Activated CD4-positive, alpha-beta T cell treated with anti-CD3 and anti-CD28 coated beads, Interleukin-2, amount 50 U/mL, for 1 hour (primary cell): ENCODE measurements at places on chromosomes 6 and 20.

- DNase-seq: no peak
Measured at GRCh38 chr6:47352194-47352920, 42.7 kb upstream of the TNFRSF21 start.

GRCh38 chr6:101344885-101345284 is 48.6 kb upstream of the GRIK2 start:
- no peak for DNase-seq

DNA sequence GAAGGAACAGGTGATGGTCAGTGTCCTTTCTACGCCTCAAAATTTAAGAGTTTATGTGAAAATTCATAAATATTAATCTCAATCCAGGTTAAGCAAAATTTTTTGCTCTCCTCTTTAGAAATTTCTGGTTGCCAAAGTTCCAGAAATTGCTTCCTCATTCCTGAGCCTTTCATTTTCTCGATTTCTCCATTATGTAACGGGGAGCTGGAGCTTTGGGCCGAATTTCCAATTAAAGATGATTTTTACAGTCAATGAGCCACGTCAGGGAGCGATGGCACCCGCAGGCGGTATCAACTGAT is 35.8 kb upstream of the PRND start:
- DNase-seq: no peak

- DNase-seq: no peak
Measured at GRCh38 chr6:162448294-162448693, 279.3 kb downstream of the PRKN start.

DNA sequence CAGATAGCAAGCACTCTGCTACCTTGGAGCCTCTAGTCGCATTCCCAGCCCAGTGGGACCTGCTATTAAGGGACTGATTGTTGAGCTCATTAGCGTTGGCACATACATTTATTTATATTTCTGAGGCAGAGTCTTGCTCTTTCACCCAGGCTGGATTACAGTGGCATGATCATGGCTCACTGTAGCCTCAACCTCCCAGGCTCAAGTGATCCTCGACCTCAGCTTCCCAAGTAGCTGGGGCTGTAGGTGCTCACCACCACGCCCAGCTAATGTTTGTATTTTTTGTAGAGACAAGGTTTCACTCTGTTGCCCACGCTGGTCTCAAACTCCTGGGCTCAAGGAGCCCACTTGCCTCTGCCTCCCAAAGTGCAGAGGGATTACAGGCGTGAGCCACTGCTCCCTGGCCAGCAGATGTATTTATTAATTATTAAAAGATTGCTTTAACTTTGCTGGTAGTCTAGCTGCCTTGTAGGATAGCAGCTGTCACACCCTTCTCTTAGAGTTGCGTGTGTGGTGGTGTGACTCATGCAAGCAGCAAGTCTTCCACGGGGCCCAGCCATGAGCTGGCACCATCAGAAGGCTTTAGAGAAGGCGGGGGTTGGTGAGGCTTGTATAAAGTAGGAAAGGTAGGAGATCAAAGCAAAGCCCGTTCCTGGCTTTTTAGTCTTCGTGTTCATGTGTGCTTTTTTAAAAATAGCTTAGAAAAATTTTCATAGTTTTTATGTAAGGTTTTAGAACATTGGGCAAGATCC is 16.5 kb downstream of the ACTR5 start:
- DNase-seq: no peak

DNA sequence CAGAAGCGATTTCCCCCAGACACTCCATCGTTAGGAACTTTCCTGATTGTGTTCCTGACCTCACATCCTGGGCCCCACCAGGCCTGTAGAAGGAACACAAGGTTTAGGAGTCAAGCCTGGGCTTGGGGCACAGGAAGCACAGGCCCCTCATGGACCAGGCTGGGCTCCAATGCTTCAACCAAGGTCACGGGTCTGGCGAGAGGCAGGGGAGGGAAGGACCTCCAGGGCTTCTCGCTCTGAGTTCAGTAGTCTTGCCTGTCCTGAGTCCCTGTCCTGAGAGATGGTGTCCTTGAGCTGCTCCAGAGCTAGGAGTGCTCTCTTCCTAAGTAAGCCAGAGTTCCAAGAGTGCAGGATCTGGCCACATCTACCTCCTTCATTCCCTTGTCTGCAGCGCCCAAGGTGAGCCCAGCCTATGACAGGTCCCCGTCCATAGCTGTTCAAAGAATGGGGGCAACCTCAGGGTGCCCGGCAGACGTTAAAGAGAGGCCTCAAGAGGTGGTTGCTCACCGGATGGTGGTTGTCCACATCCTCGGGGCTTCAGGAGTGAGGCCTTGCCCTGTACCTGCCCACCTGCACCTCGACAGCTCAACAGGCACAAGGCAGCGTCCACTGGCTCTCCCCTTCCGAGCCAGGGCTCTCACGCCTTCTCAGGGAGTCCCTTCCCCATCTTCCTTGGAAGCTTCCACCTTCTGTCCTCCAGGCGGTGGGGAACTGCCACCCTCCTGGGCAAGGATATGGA is 1.6 kb upstream of the TUBB1 start:
- no peak for DNase-seq

- no peak for DNase-seq
Measured at GRCh38 chr20:16810216-16810615, 62.1 kb downstream of the OTOR start.

DNA sequence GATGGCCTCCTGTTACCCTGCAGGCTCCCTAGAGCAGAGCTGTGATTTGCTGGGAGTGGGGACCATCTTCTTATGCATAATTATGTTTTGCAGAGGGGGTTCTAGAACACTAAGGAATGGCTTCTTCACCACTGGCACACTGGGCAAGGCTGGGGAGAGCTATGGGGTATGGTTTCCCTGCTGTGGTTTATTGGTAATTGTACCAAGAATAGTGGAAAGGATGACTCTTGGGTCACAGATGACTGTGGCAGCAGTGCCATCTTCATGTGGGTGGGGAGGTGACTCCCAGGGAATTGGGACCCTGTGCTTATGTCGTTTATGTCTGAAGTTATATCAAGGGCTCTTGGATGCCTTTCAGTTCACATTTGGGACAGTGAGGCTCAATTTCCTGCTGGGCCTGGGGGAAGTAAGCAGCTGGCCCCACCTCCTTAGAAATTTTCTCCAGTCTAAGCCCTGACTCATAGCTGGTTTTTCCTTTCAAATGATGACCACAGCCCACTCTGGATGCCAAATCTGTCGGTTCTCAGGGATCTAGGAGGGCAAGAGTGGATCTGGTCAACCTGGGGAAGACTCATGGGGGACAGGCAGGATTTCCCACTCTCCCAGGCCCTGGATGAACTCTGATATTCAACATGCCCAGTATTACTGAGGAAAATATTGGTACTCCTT is 230.8 kb downstream of the LRFN2 start:
- DNase-seq: no peak

GRCh38 chr6:11089695-11090094 is 3.9 kb upstream of the SMIM13 start:
- DNase-seq: no peak

DNA sequence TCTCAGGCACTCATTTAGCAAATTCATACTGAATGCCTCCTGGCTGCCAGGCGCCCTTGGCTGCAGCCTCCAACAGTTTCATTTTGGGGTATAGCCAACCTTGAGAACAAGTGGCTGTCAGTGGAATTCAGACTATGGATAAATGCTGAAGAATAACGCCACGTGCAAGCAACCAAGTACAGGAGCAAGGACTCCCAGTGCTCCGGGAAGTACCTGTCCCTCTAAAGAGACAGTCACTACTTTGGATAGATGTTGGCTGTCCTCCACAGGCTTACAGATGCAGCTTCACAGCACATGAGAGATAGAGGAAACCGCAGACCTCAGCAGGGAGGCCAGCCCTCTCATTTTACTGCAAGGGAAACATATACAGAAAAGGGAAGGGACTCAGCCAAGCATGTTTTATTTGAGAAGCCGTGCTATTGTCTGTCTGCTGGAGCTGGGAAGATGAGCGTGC is 658.2 kb downstream of the PTPRT start:
- no peak for DNase-seq

- DNase-seq: no peak
Measured at GRCh38 chr20:44402391-44403193, 47.1 kb downstream of the HNF4A start.

DNA sequence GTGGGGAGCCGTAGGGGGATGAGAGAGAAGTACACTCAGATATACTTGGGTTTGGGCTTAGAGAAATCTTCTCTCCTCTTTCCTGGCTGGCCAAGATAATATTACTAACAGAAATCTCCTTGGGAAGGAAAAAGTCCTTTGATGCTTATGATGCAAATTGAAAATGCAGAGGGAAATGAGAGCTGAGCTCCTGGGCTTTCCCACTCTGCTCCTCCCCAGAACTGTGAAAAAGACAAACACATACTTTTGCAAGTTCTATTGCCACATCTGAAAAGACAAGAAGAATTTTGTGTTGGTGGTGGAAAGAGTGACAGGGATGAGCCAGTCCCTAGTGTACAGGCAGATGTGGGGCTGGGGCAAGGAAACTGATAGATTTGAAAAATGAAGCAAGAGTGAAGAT is 185.9 kb downstream of the ANKRD60 start:
- no peak for DNase-seq

DNA sequence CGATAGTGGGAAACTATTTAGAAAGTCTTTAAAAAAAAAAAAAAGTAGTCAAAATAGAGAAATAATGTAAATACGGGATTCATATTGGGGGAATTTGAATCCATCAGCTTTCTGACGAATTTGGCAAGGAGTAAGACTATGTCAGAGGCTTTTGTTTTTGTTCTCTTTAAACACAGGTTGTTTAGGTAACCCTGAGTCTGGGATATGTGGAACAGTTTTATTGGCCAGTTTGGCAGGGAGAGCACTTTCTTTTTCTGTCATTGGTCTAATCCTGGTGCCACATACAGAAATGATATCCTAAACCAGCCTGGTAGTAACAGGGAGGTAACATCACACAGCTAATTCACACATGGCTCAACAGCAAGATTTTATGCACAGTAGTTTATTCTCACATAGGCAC is 27.7 kb downstream of the HAO1 start:
- no peak for DNase-seq

DNA sequence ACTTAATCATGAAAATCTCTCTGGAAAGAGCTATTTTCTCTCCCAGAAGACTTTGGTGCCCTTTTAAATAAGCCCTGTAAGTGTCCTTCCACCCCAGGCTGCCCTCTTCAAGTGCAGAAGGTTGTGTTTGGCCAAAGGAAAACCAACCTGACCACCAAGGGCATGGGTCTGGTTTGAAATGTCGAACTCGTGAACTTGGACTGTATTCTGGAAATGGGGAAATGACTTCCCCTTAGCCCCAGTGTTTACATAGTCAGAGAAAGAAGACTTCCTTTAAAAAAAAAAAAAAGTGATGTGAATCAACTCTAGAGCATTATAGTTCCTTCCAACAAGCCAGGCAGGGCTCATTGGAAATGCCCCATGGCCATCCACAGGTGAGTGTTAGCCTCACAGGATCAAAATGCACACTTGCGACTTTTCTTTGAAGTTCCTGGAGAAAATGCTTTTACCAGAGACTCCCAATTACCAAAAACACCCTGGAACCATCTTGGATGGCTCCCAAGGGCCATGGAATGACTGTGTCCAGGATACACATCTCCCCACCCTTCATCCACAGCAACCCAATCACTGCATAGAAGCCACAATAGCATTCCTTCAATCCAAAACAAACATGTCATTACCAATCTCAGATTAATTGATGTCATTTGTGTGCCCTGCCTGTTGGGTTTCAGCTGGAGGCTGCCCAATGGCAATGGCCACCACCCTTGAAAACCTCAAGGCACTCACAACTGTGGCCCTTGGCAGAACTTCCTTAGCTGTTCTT is 133.8 kb downstream of the CLIC5 start:
- DNase-seq: no peak

DNA sequence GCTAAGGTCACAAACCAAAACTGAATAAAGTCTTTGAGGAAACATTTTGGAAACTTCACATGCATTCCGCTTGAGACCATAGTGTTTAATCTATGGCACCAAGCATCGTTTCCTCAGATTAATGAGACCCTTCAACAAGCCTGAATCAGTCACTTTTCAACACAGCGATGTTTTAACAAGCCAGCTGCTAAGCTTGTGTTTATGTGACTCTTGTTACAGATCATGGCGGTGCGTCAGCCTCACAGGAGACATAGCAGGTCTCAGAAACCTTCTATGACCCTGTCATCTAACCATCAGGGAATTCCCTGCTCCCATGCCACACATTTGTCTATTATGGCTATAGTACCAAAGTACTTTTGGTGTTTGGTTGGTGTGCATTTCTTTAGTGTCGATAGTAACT is 57.2 kb downstream of the MTFR2 start:
- no peak for DNase-seq

GRCh38 chr6:2021713-2022125 is 223.7 kb downstream of the GMDS start:
- DNase-seq: no peak

DNA sequence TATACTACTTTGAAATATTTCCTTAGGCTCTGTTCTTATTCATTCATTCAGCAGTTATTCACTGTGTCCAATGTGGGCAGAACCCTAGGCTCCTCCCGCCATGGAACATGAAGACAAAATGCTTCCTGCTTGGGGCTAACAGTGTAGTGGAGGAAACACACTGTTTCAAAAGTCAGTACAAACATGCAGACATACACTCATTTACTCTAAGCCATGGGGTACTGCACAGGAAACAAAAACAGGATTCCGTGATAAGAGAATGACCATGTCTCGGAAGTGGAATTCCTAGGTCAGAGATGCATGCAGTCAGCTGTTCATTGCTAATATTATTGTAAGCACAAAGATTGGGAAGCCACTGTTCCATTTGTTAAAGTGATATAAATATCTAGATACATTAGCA is 18.4 kb upstream of the FAM209A start:
- no peak for DNase-seq

- DNase-seq: no peak
Measured at GRCh38 chr6:53375847-53376246, 27.1 kb upstream of the ELOVL5 start.

DNA sequence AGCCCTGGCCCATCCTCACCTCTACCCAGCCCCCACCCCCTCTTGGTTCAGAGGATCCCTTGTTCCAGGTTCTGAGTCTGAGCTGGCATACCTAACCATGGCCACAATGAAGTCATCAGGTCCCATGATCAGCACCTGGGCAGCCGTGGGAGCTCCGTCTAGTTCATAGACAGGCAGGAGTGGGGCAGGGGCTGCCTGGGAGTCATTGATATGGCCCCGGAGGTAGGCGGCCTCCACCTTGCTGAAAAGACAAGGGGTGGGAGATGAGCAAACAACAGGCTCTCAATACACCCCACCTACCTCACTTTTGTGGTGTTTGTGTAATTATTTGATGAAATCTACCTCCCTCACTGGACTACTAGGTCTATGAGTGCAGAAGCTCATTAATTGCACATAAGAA is 20.4 kb downstream of the GGT7 start:
- DNase-seq: no peak

- no peak for DNase-seq
Measured at GRCh38 chr6:14060971-14061370, 56.6 kb upstream of the CD83 start.

DNA sequence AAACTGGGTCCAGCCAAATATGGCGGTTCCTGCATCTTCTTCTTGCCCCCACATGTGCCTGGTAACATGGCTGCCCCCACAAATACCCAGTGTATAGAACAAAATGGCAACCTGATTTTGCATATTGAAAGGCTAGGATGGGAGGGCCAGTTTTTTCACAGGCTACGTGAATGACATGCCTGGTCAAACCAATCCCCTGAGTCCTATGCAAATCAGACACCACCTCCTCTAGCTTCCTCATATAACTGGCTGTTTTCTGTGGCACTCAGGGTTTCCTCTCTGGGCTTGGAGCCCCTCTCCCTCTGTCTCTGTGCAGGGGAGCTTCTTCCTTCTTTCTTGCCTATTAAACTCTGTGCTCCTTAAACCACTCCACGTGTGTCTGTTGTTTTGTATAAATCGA is 372.1 kb downstream of the KIF16B start:
- no peak for DNase-seq

GRCh38 chr6:127022302-127022701 is 96.2 kb upstream of the RSPO3 start:
- DNase-seq: no peak

- DNase-seq: no peak
Measured at GRCh38 chr6:129114636-129115391, 231.9 kb downstream of the LAMA2 start.
